NCI-H524 (cell line): ENCODE measurements at places on chromosomes 3 and 15.
A peak's percentile ranks its signal among the peaks of the same experiment; 100 is the strongest.

- DNase-seq: no peak
Observed at GRCh38 chr3:125229168-125229567, 16.6 kb upstream of the SLC12A8 start.

GRCh38 chr3:176219970-176220369 is 977.3 kb downstream of the TBL1XR1 start:
- no peak for DNase-seq

GRCh38 chr15:45121020-45121419 is 6.9 kb downstream of the DUOXA2 start:
- DNase-seq: no peak

DNA sequence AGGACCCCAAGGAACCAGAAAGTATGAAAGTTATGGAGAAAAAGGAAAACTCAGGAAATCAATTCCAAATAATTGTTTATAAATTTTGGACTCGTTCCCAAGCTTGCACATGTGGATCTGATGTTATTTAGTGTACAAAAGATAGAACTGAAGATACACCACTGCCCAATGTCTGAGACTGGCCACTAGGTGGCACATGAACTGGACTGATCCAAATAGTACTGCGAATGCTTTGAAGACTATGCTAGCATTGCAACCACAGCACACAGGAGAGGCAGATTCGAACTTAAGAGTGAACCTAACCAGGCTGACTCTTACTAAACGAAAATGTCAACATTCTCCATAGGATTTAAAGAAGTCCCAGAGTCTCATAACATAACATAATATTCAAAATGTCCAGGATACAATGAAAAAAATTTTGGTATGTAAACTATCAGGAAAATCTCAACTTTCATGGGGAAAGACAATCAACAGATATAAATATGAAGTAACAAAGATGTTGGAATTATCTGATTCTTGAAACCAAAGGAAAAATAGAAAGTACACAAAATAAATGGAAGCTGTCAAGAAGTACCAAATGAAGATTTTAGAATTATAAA is 596.7 kb downstream of the FGF12 start:
- DNase-seq: peak; percentile 60

DNA sequence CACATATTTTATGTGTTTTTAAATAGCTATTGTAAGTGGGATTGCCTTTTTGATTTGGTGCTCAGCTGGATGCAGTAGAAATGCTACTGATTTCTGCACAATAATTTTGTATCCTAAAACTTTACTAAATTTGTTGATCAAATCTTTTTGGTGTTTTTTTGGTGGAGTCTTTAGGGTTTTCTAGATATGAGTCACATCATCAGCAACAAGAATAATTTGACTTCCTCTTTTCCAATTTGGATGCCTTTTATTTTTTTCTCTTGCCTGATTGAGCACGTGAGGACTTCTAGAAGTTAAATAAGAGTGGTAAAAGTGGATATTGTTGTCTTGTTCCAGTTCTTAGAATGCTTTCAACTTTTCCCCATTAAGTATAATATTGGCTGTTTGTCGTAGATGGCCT is 51.3 kb downstream of the TLNRD1 start:
- DNase-seq: no peak

DNA sequence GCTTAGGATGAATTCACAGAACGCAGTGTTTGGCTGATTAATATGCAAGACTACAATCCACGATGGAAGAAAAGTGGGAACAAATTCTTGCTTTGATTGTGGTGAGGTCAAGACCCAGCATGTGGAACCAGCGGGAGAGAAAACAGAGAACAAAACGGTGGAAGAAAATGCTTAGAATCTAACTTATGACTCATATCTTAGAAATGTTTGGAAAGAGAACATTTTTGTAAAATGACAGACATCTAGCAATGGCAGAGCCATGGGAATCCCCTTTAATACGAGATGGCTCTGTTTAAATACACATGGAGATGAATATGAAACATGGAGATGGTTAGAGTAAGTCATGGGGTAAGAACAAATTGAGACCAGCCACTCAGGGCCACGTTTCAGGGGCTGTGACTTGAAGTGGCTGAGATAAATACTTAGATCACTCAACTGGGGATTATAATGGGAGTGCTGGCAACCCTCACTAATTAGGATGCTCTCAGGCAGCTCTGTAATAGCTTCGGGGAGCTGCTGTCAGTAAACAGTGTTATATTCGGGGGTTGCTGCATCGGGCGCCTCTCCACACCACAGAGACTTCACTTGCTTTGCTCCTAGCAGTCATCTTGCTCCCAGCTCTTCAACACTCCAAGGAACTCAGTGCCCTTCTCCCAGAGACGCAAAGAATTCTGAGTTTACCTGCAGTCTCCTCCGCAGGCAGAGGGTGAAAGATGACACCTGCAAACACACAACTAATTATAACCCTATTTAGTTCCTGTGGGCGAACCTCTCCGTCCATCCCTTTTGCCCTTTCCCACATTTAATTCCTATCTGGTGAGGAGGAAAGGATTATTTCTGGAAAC is 68.0 kb upstream of the ONECUT1 start:
- peak; percentile 92 for DNase-seq
